GM23248 (cell line): ENCODE measurements at places on chromosomes 5 and 9. TPM values are rescaled to one million over a fixed set of nuclear protein-coding genes. Genes with fewer than 3 reads are reported as not detected.

The LCN1 gene
- polyA plus RNA-seq, result not detected in 2 replicates

The PCDHB7 gene
- polyA plus RNA-seq, result 0.51 and 0.52 TPM in 2 replicates

The PRRT1B gene
- polyA plus RNA-seq, result not detected in 2 replicates

The RNF183 gene
- polyA plus RNA-seq, result not detected in 2 replicates

The SLC34A3 gene
- polyA plus RNA-seq, result not detected in 2 replicates

The PCDHGB6 gene
- polyA plus RNA-seq, result 3.0 and 3.2 TPM in 2 replicates

The LPAR1 gene
- polyA plus RNA-seq, result 40.1 and 45.7 TPM in 2 replicates

The MAMDC2 gene
- polyA plus RNA-seq, result 0.45 and 0.53 TPM in 2 replicates

The FAM81B gene
- polyA plus RNA-seq, result not detected in 2 replicates

The FBN2 gene
- 15.2 and 15.7 TPM in 2 replicates for polyA plus RNA-seq

The CCDC152 gene
- 5.7 and 6.4 TPM in 2 replicates for polyA plus RNA-seq

GRCh38 chr9:126216826-126217225, 109.8 kb upstream of the MVB12B start:
- H3K4me1 ChIP-seq, result no peaks in the 10 kb centered on the region
- peaks cover 40% of the 10 kb centered on the region for H3K27me3 ChIP-seq
- H3K4me3 ChIP-seq, result no peak overlapping the region
- no peaks in the 10 kb centered on the region for H3K36me3 ChIP-seq

DNA sequence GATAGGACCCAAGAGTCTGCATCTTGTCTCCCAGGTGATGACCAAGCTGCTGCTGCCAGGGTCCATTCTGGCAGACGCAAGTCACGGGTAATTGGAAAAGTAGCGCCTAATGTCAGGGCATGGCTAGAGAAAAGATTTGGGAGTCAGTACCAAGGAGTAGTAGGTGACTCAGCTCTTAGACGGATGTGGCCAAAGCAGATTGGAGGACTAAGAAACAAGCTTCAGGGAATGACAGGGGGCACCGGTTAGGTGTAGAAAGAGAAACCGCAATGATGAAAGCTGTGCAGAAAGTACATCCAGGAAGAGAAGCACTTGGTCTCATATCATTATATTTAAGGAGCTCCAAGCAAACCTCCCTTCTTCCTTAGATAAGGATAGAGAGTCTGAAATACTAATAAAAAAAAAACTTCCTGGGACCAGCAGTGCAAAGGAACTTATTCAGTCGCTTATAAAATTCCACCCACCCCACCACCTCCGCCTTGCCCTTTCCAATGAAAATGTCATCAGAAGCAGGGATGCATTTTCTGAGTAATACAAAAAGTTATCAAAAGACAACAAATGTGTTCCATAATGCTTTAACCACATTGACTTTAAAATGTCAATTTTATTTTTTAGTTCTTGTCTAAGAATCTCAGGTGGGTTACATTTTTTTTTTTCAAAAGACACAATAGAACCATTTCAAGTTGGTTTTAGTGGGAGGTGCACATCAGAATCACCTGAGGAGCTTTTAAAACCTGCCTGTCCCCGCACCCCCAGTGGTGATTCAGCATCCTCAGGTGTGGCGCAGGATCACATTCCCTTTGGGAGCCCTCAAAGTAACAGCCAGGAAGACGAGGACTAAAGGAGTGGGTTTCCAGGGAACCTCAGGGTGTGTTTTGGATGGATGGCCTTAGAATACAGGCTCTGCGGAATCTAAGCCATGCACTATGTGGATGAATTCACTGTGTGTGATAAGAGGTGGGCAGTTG, 31.2 kb downstream of the PTPN3 start:
- H3K4me1 ChIP-seq, result no peaks in the 10 kb centered on the region
- H3K36me3 ChIP-seq, result no peaks in the 10 kb centered on the region
- H3K4me3 ChIP-seq, result no peak overlapping the region

DNA sequence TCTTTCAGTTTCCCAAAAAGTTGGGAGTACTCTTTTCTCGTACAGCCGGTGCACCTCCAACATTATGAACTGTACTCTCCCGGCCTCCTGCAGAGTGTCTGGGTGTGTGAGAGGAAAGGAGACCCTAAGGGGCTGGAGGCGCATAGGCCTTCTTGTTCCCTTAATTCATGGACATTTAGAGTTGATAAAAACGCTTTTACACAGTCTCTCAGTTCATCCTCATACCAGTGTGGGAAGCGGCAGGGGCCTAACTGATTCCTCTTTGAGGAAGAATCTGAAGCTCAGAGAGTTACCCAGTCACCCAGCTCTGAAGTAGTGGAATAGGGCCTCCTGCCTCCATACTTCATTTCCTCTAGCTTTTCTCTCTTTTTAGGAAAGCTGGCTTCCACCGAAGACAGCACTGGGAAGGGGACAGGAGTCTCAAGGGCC, 3.3 kb downstream of the MCIDAS start:
- H3K4me1 ChIP-seq, result no peaks in the 10 kb centered on the region
- no peak overlapping the region for H3K27ac ChIP-seq

DNA sequence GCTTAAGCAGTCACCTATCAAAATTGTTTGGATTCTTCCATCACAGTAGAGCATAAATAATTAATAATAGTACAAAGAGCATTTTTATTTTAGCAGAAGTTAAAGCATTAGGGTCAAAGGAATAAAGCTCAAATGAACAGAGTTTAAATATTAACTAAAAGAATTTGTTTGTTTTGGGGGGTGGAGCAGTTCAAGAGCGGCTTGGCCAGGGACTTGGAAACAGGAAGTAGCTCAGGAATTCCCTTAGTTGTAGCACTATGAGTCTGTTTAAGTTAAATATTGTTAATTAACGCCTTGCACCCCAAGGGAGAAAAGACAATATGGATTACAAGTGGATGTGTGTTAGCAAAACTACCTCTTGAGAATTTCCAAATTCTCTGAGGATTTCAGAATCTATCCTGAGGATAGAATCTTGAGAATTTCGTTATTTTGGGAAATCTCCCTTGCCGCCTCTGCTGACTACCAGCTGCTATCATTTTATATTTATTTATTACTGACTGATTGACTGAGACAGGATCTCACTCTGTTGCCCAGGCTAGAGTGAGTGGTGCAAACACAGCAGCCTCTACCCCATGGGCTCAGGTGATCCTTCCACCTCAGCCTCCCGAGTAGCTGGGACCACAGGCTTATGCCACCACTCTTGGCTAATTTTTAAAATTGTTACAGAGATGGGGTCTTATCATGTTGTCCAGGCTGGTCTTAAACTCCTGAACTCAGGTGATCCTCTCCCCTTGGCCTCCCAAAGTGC, 96.7 kb upstream of the CHD1 start:
- H3K27ac ChIP-seq, result no peak overlapping the region
- peaks cover 6% of the 10 kb centered on the region for H3K27me3 ChIP-seq
- DNase-seq, result no peak
- H3K4me1 ChIP-seq, result peaks cover 6% of the 10 kb centered on the region
- no peaks in the 10 kb centered on the region for H3K36me3 ChIP-seq

DNA sequence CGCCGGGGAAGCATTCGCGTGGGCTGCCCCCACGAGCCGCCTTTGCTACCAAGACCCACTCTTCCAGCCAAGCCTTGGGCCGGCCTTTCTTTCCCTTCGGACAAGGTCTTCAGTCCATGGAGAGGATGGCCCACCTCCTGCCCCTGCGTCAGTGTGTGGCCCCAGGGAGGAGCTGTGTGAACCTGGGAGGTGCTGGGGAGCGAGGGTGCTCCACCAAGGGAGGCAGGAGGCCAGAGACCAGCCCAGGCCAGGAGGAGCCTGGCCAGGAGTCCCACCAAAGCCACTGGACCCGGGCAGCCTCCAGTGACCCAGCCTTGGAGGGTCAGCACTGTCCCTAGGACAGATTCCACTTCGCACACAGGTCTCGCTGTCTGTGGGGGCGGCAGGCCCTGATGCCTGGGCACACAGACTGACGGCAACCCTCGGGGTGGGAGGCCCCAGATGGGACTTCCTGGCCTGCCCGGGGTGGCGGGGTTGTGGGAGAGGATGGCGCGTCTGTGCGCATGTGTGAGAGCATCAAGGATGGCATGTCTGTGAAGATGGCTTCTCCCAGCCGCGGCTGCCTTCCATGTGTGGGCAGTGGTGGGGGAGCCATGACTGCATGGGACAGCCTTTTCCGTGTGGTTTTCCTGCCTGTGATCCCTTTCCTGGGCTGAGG, 113.3 kb upstream of the LPCAT1 start:
- no peak overlapping the region for H3K27ac ChIP-seq
- no peaks in the 10 kb centered on the region for H3K36me3 ChIP-seq
- peaks cover 3% of the 10 kb centered on the region; the same call in 1 of the 2 replicates for H3K4me1 ChIP-seq
- H3K27me3 ChIP-seq, result no peaks in the 10 kb centered on the region

GRCh38 chr9:128208386-128208785, 5.2 kb downstream of the DNM1 start:
- H3K4me3 ChIP-seq, result no peak overlapping the region
- H3K4me1 ChIP-seq, result no peaks in the 10 kb centered on the region
- H3K27me3 ChIP-seq, result no peaks in the 10 kb centered on the region
- no peaks in the 10 kb centered on the region for H3K36me3 ChIP-seq
- DNase-seq, result no peak

DNA sequence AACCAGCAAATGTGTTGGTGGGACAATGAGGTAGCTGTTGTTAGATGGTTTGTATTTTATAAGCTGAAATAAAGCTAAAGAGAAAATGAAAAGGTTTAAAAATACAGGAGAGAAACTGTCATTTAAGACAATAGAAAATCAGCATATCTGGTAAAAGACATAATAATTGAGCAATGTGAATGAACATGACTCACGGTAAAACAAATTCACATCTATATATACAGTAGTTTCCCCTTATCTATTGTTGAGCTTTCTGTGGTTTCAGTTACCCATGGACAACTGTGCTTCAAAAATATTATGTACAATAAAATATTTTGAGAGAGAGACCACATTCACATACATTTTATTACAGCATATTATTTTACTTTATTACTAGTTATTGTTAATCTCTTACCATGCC, 1649.8 kb downstream of the EFNA5 start:
- no peaks in the 10 kb centered on the region for H3K36me3 ChIP-seq
- H3K27ac ChIP-seq, result no peak overlapping the region
- H3K4me3 ChIP-seq, result no peak overlapping the region

- no peak overlapping the region for H3K4me3 ChIP-seq
- no peak overlapping the region for H3K27ac ChIP-seq
- peaks cover 58% of the 10 kb centered on the region for H3K36me3 ChIP-seq
- DNase-seq, result no peak
Measured at GRCh38 chr9:5764130-5764868, 68.6 kb downstream of the ERMP1 start.

DNA sequence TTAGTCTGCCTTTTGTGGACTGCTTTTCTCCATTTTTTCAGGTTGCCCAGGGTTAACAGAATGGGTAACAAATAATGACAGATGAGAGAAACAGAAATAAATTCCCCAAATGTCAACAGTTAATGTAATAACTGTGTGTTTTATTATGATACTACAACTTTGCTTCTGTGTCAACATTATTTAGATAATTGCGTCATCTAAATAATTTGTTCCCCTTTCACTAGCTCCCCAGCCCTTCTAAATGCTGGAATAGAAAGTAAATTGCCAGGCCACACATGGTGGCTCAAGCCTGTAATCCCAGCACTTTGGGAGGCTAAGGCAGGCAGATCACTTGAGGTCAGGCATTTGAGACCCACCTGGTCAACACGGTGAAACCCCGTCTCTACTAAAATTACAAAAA, 53.5 kb downstream of the RNF38 start:
- DNase-seq, result no peak
- no peak overlapping the region for H3K27ac ChIP-seq
- H3K4me3 ChIP-seq, result no peak overlapping the region
- H3K36me3 ChIP-seq, result peaks cover 70% of the 10 kb centered on the region

DNA sequence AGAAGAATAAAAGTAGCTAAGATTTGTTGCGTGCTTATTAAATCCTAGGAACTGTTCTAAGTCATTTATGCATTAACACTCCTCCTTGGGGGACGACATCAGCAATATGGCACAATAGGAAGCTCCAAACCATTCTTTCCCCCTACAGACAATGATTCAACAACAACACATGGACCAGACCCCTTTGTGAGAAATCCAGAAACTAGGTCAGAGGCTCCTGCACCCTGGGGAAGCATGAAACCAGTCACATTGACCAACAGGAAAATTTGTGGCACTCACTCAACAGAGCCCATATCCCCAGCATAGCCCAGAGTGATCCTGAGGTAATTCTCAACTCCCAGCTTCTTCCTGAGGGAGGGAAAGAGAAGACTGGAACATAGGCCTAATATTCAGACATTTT, 294.4 kb downstream of the HINT1 start:
- no peak for DNase-seq
- H3K4me1 ChIP-seq, result no peaks in the 10 kb centered on the region
- H3K4me3 ChIP-seq, result no peak overlapping the region
- no peaks in the 10 kb centered on the region for H3K36me3 ChIP-seq

GRCh38 chr5:14659821-14660607, 4.5 kb upstream of the OTULIN start:
- H3K27me3 ChIP-seq, result no peaks in the 10 kb centered on the region
- H3K4me3 ChIP-seq, result no peak overlapping the region
- H3K4me1 ChIP-seq, result peaks cover 24% of the 10 kb centered on the region

GRCh38 chr9:87479801-87480201, 17.9 kb upstream of the DAPK1 start:
- H3K27ac ChIP-seq, result no peak overlapping the region
- no peak for DNase-seq
- no peaks in the 10 kb centered on the region; the same call in 1 of the 2 replicates for H3K27me3 ChIP-seq
- H3K36me3 ChIP-seq, result no peaks in the 10 kb centered on the region
- H3K4me3 ChIP-seq, result no peak overlapping the region

GRCh38 chr5:100860407-100860806, 42.7 kb downstream of the ST8SIA4 start:
- no peak overlapping the region for H3K27ac ChIP-seq
- H3K36me3 ChIP-seq, result no peaks in the 10 kb centered on the region
- no peak for DNase-seq
- no peaks in the 10 kb centered on the region for H3K27me3 ChIP-seq
- H3K4me1 ChIP-seq, result no peaks in the 10 kb centered on the region
- H3K4me3 ChIP-seq, result no peak overlapping the region

GRCh38 chr9:81635521-81636254, 53.7 kb downstream of the TLE1 start:
- DNase-seq, result peak; percentile 78
- no peaks in the 10 kb centered on the region for H3K36me3 ChIP-seq
- H3K4me1 ChIP-seq, result peaks cover 37% of the 10 kb centered on the region
- peak overlapping the region; percentile 6; the same call in 1 of the 2 replicates for H3K4me3 ChIP-seq

- H3K4me3 ChIP-seq, result no peak overlapping the region
- H3K4me1 ChIP-seq, result peaks cover 4% of the 10 kb centered on the region; the same call in 1 of the 2 replicates
- peak; percentile 58 for DNase-seq
- no peaks in the 10 kb centered on the region for H3K36me3 ChIP-seq
Measured at GRCh38 chr5:173010021-173010420, 26.4 kb downstream of the ATP6V0E1 start.

GRCh38 chr9:120436983-120437475, 142.9 kb downstream of the CDK5RAP2 start:
- DNase-seq, result no peak
- no peaks in the 10 kb centered on the region for H3K27me3 ChIP-seq
- peaks cover 36% of the 10 kb centered on the region for H3K4me1 ChIP-seq
- H3K36me3 ChIP-seq, result peaks cover 26% of the 10 kb centered on the region; the same call in 1 of the 2 replicates
- H3K4me3 ChIP-seq, result no peak overlapping the region
- H3K27ac ChIP-seq, result no peak overlapping the region

GRCh38 chr5:106691701-106692100, 979.0 kb downstream of the EFNA5 start:
- H3K27me3 ChIP-seq, result no peaks in the 10 kb centered on the region
- DNase-seq, result no peak
- H3K36me3 ChIP-seq, result no peaks in the 10 kb centered on the region
- H3K4me3 ChIP-seq, result no peak overlapping the region

- peaks cover 12% of the 10 kb centered on the region; the same call in 1 of the 2 replicates for H3K27me3 ChIP-seq
- no peak for DNase-seq
- no peaks in the 10 kb centered on the region for H3K36me3 ChIP-seq
- H3K27ac ChIP-seq, result no peak overlapping the region
Measured at GRCh38 chr5:126233256-126233655, 190.0 kb upstream of the GRAMD2B start.

GRCh38 chr5:127649018-127649439, at the start of gene CTXN3:
CTXN3 (plus strand) TSS chr5:127649082; CDS start chr5:127657522, 8,440 bp downstream.
- no peak within 1 kb of the TSS for H3K4me3 ChIP-seq
- H3K4me1 ChIP-seq, result 0 out of 2 replicates have a peak, but pooled peaks cover 10% of the 10 kb centered on the region
- peaks cover 49% of the 10 kb centered on the region for H3K27me3 ChIP-seq
- DNase-seq, result no peak
- no peaks in the 10 kb centered on the region for H3K36me3 ChIP-seq
- no peak within 1 kb of the TSS for H3K27ac ChIP-seq
